ENCODE measurements at places on chromosomes 1 and 21.

DNA sequence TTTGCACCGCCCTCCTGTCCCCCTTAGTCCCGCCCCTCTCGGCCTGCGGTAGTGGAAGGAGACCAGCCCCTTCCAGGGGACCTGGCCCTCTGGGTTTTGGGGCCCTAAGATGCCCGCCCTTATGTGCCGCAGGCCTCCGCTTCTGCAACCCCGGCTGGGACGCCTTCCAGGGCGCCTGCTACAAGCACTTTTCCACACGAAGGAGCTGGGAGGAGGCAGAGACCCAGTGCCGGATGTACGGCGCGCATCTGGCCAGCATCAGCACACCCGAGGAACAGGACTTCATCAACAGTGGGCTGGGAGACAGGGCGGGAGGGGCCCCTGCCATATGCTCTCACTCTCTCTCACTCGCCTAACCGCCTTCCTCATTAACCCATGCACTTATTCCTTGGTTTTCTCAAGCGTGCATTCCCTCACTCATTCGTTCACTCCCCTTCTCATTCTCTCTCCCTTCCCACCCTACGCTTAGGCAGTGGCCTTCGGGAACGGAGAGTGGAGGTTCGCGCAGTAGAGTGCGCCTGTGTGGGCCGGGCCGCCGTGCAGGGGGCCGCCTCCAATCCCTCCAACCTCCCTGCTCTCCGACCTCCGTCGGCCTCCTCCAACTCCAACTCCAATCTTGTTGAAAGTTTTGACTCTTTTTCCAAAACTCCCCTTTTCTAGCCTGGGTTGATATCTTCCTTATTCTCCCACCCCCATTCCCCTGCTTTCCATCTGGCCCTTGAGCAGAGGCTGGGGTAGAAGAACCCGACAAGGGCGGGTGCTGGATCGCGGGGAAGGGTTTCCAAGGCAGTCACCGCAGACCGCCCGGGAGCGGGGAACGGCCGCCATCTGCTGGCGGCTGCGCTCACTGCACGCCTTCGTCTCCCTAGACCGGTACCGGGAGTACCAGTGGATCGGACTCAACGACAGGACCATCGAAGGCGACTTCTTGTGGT, 15.2 kb downstream of the BCAN start:
- peak; percentile 58 for ATAC-seq

DNA sequence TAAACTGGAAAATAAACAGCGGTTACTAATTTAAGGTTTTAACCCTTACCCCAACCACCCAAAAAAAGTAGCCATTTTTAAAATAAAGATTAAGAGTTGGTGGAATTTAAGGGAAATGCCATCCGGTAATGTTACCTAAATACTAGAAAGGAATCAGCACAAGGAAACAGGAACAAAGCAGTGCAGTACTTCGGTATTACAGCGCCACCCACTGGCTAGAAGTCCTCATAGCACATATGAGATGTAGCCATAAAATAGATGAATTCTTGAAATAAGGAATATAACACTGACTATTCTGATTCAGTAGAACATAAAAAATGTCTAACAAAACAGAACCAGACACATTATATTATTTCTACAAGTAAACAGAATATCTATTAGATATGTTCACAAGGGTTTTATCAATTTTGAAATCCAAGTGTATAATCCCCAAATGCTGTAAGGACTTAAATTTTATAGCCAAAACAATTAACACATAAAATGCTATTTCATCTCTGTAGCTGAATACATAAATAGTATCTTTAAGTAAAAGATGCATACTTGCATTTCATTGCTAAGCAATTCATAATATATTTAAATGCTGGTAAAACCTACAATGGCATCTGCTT, 58.8 kb downstream of the FRRS1 start:
- peak; percentile 94 for ATAC-seq

- no peak for ATAC-seq
Measured at GRCh38 chr1:15639262-15639661, 22.0 kb downstream of the DDI2 start.

GRCh38 chr1:229843627-229844238, 217.7 kb downstream of the URB2 start:
- no peak for ATAC-seq

DNA sequence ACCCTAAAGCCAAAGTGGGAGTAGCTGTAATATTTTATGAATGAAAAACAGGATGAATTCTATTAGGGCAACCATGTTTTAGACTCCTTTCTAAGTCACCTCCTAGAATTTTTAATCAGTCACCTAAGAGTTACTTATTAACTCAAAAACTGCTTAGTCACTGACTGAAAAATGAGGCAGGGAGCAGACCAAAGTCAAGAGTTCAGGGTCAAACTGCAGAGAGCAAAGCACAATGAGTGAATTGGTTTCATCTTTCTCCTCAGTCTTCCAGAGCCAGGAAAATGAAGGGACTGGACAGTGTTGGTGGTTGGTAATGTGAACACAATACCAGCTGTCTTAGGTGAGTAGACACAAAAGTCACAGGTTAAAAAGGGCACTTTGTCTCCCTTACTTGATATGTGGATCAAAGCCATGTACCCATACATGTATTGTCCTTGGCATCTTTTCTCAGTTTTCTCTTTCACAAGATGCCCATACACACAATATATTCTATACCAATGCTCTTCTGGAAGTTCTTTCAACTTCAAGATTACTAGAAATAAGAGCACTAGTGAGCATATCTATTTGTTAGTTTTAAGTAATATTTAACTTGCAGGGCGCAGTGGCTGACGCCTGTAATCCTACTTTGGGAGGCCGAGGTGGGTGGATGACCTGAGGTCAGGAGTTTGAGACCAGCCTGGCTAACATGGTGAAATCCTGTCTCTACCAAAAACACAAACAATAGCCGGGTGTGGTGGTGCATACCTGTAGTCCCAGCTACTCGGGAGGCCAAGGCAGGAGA, 42.2 kb downstream of the ATP1B1 start:
- peak; percentile 27 for ATAC-seq

- ATAC-seq, result peak; percentile 19
Measured at GRCh38 chr1:229006121-229006870, 264.6 kb upstream of the RAB4A start.

DNA sequence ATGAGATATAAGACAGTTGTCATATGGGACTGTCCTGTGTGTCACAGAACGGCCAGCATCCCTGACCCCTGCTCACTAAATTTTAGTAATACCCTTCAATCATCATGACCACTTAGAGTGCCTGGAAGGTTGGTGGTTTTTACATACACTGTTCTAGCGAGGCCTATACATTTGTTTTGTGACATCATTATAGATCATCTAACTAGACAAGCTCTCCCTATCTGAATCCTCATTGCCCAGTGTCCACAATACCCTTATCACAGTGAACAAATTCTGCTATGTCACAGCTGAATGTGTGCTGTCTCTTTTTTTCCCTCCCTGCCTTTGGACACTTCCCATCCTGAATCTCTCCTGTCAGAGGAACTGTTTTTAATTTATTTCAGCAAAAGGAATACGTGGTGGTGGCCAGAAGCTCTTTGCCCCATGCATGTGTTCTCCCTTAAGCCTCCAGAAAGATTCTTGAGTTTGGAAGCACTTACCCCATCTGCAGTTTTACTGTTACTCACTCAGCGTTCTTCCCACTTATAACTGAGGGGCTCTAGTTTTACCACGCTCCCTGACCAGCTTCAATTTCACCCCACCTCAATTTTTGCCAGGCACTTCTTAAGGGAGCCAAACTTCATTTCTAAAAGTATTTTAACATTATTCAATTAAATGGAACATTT, 70.3 kb downstream of the OLFML2B start:
- ATAC-seq, result peak; percentile 20

- no peak for ATAC-seq
Measured at GRCh38 chr1:61322769-61323168, 240.4 kb downstream of the NFIA start.

GRCh38 chr1:231272173-231272572, 31.2 kb downstream of the GNPAT start:
- ATAC-seq, result no peak

GRCh38 chr1:40806731-40807695, 23.4 kb downstream of the KCNQ4 start:
- no peak for ATAC-seq

- ATAC-seq, result peak; percentile 57
Measured at GRCh38 chr1:113617438-113618141, 141.7 kb downstream of the PHTF1 start.

- ATAC-seq, result no peak
Measured at GRCh38 chr1:17719874-17720273, 35.3 kb upstream of the ACTL8 start.

GRCh38 chr1:236565530-236565929, 38.8 kb downstream of the HEATR1 start:
- ATAC-seq, result peak; percentile 82

Data from SK-N-SH treated with all-trans-retinoic acid at 6 μM for 48 hours (cell line).